ENCODE measurements at places on chromosomes 13 and 19.

DNA sequence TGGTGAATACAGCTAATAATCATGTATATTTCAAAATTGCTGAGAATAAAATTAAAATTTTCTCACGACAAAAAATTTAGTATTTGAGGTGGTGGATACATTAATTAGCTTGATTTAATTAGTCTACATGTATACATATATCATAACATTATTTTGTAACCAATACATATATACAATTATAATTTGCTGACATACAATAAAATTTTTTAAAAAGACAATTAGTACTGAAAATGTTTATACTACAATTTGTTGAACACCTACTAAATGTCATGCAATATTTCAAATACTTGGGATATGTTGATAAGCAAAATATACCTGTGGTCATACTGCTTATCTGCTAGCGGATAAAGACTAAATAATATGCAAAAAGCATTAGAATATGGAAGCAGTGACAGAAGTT, 586.5 kb downstream of the SLITRK6 start:
- no peak for DNase-seq

DNA sequence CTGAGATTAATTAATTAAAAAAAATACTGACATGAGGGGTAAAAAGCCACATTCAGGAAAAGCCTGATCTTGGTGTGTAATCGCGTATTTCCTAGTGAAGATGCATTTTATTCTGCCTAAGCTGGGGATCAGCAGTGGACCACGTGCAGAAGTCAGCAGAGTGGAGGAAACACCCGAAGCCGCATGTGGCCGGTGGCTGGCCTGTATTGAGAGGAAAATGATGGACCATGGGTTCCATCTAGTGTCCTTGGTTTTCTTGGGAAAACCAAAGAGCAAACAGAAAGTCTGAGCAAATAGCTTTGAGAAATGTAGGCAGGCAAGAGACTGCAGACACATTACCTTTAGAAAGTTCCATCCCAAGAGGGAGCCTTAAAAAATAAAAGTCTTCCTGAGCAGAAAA, 23.7 kb upstream of the SHISA2 start:
- no peak for DNase-seq

- no peak for DNase-seq
Measured at GRCh38 chr13:22855926-22856325, 324.9 kb upstream of the SGCG start.

- peak; percentile 87 for DNase-seq
Measured at GRCh38 chr19:44947041-44947581, 1.3 kb downstream of the APOC2 start.

- DNase-seq = no peak
Measured at GRCh38 chr19:10748927-10749434, 31.1 kb downstream of the DNM2 start.

GRCh38 chr13:30618930-30619279, 1.2 kb downstream of the USPL1 start:
- peak; percentile 29 for DNase-seq

- DNase-seq = no peak
Measured at GRCh38 chr13:102913914-102914313, 68.1 kb downstream of the ERCC5 start.

DNA sequence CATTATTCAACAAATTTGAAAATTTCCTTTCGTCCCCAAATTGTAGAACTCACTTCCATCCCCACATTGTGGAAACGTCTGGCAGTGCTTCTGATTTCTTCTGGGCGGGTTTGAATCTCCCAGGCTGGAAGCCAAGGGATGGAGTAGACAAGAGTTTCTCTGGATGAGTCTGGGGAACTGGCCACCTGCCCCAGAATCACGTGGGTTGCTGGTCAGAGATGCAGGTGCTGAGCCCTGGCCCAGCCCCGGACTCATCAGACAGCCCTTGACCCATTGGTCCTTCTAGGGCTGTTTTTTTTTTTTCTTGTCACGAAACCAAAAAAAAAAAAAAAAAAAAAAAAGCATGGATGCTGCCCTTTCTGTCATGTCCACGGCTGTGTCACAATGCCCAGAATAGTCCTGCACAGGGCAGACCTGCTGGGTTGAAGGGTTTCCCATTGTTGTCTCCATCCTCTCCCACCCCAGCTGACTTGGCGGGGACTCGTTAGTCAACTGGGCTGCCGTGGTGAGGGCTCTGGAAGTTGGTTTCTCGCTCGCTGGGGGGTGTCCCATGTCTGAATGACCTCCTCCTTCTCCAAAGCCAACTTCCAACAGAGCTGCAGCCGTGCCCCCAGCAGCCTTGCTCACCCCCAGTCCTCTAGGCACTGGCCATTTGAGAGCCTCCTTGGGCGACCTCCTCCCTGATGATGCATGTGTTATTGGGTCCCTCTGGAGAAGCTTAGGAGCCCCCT, 12.8 kb downstream of the CHST8 start:
- no peak for DNase-seq

- no peak for DNase-seq
Measured at GRCh38 chr13:20684546-20684945, 19.0 kb upstream of the IL17D start.

GRCh38 chr19:32966750-32967149, 5.0 kb downstream of the CEP89 start:
- no peak for DNase-seq

GRCh38 chr19:1645299-1645698, 7.1 kb downstream of the TCF3 start:
- DNase-seq = no peak

DNA sequence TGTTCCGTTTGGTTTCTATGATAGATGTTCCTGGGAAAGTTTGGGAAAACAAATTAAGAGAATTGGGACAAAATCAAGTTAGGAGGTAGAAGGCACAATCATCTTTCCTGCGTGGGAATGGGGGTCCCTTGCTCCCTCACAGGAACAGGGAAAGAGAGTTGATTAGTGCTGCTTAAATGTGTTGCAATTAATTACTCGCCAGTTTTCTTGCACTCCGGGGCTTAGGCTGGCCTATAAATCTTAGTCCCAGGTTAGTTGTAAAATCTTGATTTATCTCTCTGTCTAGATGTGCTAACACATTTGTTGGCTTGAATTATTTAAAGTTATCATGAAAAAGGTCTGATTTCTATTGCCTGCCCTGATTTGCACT, 10.1 kb downstream of the B3GLCT start:
- no peak for DNase-seq

DNA sequence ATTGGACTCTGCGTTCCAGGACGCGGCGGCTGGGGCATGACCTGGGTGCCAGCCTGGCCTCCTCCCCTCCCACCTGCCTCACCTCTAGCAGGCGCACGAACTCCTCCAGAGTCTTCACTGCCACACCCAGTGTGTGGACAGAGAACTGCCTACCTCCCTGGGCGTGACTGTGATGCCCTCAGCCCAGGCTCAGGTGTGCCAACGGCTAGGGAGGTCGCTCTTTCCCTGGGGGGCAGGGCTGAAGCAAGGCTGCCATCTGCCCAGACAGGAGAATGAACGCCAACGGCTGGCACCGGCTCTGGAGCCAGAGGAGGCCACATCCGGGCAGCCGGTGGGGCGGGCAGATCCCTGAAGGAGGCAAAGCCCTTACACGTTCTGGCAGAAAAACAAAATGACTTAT, 11.3 kb downstream of the NANOS3 start:
- DNase-seq = no peak

- DNase-seq = peak; percentile 93
Measured at GRCh38 chr19:12052497-12053169, at the start of gene ZNF878. ZNF878 (minus strand) TSS chr19:12052961; CDS start chr19:12052801, 160 bp downstream.

DNA sequence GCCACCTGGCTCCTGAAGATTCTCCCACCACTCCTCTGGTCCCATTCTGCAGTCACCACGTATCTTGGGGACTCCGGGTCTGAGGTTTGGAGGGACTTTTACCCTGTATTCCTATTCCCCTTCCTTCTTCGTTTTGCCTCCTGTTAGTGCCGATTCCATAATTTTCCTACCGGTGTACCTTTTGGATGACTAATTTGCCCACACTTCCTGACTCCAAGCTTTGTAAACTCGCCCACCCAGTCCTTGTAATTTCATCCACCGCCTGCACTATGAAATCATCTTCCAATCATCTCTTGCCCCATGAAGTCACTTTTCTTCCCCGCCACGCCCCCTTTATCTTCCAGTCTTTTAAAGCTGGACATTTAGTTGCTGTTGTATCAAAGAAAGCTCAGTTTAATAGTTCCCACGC, 572 bp downstream of the UCHL3 start:
- DNase-seq = peak; percentile 72

GRCh38 chr13:80945328-80945727, 604.4 kb upstream of the SPRY2 start:
- DNase-seq = no peak

- peak; percentile 90 for DNase-seq
Measured at GRCh38 chr19:3821857-3822364, 35.7 kb upstream of the MATK start.

- no peak for DNase-seq
Measured at GRCh38 chr19:48680436-48681126, 7.8 kb upstream of the NTN5 start.

GRCh38 chr19:54319049-54319448, 6.1 kb upstream of the LILRA5 start:
- peak; percentile 47 for DNase-seq

- DNase-seq = no peak
Measured at GRCh38 chr13:110838867-110839538, 75.9 kb downstream of the ANKRD10 start.

DNA sequence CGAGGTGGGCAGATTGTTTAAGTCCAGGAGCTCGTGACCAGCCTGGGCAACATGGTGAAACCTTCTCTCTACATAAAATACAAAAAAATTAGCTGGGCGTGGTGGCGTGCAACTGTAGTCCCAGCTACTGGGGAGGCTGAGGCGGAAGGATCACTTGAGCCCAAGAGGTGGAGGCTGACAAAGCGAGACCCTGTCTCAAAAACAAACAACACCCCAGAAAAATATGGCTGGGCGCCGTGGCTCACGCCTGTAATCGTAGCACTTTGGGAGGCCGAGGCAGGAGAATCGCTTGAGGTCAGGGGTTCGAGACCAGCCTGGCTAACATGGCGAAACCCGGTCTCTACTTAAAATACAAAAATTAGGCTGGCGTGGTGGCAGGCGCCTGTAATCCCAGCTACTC, 3.4 kb upstream of the HNRNPL start:
- no peak for DNase-seq

DNA sequence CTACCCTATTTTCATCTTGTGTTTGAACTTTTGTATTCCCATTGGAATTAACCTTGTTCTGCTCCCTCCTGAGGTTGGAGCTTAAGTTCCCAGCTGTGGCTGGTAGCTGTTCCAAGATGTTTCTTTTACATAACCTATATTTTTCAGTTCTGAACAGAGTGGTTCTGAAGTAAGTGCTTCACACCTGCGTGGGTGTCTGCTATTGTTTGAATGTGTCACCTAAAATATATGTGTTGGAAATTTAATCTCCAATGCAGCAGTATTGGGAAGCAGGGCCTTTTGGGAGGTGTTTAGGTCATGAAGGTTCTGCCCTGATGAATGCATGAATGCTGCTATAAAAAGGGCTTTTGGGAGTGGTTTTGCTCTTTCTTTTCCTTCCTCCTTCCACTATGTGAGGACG, 123.8 kb downstream of the LACC1 start:
- no peak for DNase-seq

DNA sequence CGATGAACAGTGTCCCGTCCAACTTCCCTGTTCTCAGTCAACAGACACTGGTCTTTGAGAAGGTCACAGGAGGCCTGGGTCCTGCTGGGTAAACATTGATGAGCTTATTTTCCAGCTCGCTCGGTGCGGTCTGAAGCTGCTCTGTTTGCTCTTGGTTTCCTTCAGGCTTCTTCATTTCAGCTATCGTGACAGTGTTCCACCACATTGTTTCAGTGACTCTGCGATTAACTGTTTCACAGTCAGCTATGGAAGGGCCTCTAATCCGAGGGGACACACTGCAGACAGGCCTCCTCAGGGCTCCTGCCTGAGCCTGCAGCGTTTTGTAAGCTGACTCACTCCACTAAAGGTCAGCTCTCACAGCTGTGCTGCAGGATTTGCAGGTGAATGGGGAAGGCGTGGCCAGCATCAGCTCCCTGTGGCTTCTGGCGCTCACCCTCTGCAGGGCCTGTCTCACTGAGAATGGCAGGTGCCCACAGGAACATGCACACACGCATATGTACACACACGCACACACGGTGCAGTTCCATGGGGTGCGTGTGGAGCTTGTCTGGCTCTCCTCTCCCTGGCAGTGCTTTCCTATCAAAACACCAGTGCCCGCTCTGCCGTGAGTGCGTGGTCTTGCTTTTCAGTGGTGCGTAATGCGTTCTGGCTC, 62.9 kb upstream of the MCF2L start:
- no peak for DNase-seq

DNA sequence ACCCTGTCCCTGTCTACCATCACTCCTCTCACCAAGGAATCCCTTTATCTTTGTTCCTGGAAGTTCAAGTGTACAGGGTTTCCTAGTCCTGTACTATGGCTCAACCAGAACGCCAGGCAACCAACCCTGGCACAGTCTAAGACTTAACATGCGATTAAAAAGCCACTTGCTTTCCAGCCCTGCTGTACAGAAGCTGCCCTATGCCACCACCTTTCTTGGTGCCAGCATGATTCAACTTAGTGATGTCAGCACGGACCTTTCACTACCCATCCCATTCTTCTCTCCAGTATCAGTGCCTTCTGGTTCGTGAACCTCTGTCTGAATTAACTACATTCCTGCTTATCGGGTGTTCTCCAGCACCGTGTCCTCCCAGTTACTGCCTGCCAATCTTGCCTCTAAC, 151.1 kb downstream of the KLF12 start:
- DNase-seq = no peak

DNA sequence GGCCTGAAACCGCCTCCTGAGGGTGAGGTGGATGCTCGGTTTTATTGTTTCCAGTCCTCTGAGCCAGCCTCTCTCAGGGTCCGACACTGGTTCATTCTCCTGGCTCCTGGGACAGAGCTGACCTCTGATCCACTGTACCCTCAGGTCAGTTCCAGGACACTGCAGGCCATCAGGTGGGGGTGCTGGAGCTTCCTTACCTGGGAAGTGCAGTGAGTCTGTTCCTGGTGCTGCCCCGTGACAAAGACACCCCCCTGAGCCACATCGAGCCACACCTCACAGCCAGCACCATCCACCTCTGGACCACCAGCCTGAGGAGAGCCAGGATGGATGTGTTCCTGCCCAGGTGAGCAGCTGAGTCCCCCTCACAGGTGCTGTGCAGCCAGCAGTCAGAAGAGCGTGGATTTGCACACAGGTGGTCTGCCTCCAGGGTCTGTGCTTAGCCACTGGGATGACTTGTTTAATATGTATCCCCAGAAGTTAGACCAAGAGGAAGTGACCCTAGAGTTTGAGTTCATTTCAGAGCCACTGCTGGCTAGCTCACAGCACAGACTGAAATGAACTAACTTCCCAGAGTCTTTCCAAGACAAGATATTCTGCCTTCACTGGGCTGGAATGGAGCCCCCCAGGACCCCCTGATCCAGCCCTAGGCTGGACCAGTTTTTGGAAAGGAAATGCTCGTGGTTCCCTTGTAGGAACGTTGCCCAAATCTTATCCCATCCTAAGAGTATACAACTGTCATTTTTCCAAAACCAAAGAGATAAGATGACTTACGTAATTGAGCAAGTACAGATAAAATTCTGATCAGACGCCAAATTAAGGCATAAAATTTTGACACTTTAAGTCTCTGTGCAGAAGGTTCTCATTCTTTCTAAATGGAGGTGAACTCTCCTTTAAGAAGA, 8.8 kb downstream of the SERPINE3 start:
- no peak for DNase-seq

GRCh38 chr19:4172861-4173473, 9.4 kb downstream of the SIRT6 start:
- peak; percentile 64 for DNase-seq

- DNase-seq = no peak
Measured at GRCh38 chr13:105118426-105118985, 1417.0 kb downstream of the EFNB2 start.
